Activated CD4-positive, alpha-beta T cell treated with anti-CD3 and anti-CD28 coated beads, Interleukin-2, amount 50 U/mL, for 4 hours (primary cell): ENCODE measurements at places on chromosomes 4 and X.

GRCh38 chrX:9341291-9342201 is 123.3 kb upstream of the TBL1X start:
- DNase-seq, result peak; percentile 34

GRCh38 chrX:120308558-120308957 is 2.7 kb downstream of the TMEM255A start:
- DNase-seq, result no peak

DNA sequence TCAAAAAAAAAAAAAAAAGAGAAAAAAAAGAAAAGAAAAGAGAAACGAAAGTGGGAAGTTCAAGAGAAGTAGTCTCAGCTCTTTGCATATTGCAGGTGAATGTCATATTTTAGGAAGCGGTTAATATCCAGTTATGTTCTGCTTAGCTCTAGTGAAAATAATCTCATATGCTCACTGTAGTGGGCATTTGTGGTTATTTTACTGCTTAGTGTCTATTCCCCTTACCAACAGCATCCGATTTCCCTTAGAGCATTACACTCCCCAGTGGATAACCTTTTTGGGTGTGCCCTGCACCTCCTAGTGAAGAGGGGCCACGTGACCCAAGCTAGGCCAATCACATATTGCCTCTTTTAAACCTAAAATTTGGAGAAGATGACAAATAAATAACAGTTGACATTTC is 111.2 kb upstream of the ZNF827 start:
- DNase-seq, result no peak

DNA sequence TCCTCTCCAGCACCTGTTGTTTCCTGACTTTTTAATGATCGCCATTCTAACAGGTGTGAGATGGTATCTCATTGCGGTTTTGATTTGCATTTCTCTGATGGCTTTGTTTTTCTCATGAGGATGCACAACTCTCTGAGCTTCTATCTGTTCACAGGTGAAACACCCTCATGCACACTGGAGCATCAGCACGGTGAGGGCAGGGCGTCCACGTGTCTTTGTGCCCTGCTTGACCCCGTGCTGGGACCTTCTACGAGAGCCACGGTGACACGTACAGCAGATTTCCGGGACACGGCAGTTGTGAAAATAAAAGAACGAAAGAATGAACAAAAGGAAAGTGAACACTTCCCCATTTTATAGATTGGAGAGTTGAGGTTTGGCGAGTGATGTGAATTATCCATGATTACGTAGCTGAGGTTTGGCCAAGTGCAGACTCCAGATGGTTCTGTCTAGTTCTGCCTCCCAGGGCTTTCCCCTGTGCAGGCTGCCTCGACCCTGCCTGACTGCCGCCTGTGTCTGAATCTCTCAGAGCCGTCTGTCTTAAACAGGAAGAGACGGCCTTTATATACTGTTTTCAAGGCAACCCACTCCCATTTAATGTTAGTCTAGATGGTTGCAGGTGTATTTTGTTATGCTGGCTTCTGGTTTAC is 67.8 kb upstream of the SORBS2 start:
- no peak for DNase-seq

DNA sequence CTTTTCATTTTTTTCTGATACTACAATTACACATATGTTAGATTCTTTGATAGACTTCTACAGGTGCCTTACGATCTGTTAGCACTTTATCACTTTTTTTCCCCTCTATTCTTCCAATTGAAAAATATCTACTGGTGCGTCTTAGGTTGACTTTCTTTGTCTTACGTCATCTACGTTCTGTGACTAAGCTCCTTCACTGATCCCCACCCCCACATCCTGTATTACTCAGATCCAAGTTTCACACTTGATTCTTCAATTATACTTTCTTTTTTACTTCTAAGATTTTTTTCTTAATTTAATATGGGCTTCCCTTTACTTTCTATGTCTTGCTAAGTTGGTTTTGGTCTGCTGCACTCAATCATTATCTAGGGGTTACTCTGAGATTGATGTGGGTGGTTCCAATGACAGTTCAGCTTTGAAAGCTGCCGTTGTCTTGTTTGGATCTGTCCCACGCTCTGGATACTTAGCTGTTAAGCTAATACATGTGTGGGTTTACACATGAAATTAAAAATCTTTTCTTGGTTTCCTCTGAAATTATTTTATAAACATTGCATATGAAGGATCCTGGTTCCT is 1321.1 kb downstream of the RAPGEF2 start:
- DNase-seq, result no peak

GRCh38 chrX:154378059-154378798 is 866 bp upstream of the EMD start:
- no peak for DNase-seq

GRCh38 chrX:153922932-153923857 is 2.9 kb downstream of the ARHGAP4 start:
- DNase-seq, result no peak
